ENCODE measurements at places on chromosomes 1 and 21. TPM values are rescaled to one million over a fixed set of nuclear protein-coding genes. Genes with fewer than 3 reads are reported as not detected.

Gene SSU72
- 54.8 TPM for total RNA-seq

Gene COL18A1
- total RNA-seq, result 117 TPM

Gene FCRL3
- not detected for total RNA-seq

Gene SCP2
- total RNA-seq, result 209 TPM

Gene PODN
- total RNA-seq, result 7.6 TPM

Gene THEM5
- total RNA-seq, result not detected

Gene NOTCH2
- 144 TPM for total RNA-seq

Gene PERM1
- total RNA-seq, result 0.06 TPM

Gene DCDC2B
- not detected for total RNA-seq

All from aortic smooth muscle cell (primary cell).